ENCODE measurements at places on chromosomes 16 and 17.

GRCh38 chr16:26087091-26087490 lies 395.3 kb downstream of the HS3ST4 start:
- DNase-seq = no peak

DNA sequence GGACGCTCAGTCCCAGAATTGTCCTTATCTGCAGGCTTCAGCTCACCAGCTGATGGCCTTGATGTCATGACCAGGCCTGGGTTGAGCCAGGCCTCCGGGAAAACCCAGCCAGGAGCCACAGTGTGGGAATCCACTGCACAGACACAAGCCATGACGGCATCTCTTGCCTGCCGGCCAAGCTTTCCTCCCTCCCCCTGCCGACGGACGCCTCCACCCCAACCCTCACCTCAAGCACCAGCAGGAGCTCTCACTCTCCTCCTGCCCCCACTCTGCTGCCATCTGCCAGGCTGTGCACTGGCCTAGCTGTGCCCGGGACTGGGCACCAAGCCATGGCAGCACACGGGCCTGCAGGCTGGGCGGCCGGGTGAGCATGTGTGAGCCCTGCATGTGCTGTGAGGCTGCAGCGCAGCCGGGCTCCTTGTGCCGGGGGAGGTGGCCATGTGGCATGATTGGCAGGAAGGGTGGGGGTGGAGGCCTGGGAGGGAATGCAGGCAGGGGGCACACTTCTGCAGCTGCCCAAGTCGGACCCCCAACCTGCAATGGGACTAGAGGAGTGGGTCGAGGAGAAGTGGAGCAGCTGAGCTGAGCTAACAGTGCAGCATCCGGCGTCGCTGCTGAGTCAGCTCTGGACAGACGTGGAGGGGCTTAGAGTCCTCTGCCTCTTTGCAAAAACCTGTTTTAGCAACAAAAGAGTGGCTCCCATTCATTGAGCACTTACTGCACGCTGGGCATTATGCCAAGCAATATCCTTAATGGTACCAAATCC lies 268.5 kb downstream of the CBLN1 start:
- peak; percentile 98 for DNase-seq

DNA sequence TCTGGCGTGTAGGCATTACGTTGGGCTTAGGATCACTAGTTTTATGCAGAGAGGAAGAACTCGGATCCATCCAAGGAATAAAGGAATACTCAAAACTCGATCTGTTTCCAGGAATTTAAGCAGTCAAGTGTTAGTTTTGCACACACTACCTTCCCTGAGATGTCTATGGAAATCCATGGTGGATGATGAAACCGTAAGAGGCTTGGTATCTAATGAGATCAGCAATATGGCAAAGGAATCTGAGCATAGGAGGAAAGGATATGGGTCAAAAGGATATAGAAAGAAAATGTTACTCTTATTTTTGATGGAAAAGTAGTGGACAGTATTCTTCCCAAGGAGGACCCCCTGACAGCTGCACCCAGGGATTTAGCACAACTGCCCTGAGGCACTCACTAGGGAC lies 59.6 kb downstream of the SMG6 start:
- DNase-seq = no peak

GRCh38 chr17:9977180-9977575 lies 72.1 kb upstream of the RCVRN start:
- no peak for DNase-seq

- DNase-seq = no peak
Observed at GRCh38 chr17:18191236-18191667, 7.6 kb downstream of the ALKBH5 start.

GRCh38 chr17:39461926-39462569 lies 762 bp downstream of the CDK12 start:
- peak; percentile 9 for DNase-seq

GRCh38 chr16:52657924-52658323 lies 111.0 kb upstream of the TOX3 start:
- DNase-seq = no peak

DNA sequence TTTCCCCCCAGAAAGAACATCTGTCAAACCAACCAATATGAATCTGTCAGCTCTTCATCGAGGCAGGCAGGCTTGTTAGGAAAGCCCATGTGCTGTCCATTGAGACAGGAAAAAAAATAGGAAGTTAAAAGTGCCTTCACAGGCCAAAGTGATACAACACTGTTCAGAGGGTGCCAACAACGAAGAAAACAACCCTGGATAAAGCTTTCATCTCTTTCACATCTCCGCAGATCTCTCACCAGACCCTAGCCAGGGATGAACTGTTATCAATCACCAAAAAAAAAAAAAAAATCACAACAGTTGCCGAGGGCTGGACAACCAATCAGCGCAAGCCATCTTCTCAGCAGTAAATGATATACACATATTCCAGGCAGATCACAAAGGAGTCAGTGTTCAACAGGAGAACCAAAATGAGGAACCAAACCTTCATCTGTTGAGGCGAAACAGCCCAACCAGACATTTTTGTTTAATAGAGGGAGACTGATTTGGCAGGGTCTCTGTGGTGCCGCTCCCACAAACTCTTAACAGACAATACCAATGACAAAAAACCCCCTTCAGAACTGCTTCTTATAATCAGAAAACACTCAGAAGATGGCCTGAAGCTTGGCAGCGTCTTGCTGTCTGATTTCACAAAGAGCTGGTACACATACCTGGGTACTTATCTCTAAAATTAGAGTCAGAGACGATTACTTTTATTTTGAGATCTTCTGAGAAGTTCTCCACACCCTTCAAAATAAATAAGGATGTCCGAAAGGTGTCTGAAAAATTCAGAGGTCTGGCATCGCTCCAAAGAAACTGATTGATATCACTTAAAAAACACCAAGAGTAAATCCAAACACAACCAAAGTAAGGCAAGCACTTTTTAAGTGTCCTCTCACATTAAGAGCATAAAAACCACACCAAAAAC lies 1.8 kb downstream of the MAP3K14 start:
- no peak for DNase-seq

DNA sequence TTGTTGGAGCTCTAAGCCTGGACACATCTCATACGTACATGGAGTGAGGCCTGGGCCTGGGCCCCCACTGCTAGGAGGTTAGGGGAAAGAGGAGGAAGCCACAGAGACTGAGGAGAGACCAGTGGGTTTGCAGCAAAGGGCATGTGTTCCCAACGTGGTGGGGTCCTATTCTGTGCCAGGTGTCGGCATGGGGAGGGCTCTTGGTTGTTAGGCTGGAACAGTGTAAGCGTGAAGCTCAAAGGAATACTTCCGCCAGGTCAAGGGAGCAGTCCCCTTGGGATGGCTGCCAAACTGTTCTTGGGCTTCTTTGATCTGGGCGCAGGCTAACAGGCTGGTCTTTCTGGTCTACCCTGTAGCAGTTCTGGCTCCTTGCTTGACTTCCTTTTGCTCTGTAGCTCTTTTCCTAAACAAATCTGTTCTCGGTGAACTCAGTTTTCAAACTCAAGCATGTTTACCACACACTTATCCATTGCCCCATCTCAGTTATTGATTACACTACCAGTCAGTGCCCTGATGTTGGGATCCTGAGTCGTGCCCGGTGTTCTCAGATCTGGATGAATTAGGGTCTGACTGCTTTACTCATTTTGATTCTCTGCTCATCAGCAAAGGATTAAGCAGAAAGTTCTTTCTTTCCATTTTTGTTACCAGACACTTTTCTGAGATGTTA lies 36.4 kb downstream of the GPT2 start:
- no peak for DNase-seq

GRCh38 chr16:84487358-84487757 lies 17.1 kb downstream of the MEAK7 start:
- no peak for DNase-seq

DNA sequence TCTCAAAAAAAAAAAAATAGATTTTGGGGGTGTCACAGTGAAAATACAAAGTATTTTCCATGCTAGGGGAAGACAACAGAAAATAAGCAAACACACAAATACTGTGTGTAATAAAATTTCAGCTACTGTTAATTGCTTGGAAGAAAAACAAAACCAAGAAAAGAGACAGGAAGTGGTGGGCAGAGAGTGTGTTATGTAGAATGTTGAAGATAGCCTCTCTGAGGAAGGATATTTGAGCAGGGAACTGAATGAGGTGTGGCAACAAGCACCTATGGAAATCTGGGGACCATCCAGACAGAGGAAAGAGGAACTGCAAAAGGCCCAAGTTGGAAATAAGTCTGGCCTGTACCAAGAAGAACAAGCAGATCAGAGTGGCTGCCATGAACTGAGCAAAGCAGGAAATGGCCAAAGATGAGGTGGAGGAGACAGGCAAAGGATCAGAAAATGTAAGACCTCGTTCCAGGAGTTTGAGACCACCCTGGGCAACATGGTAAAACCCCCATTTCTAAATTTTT lies 7.8 kb upstream of the USP31 start:
- no peak for DNase-seq

GRCh38 chr16:72886346-72886974 lies 161.5 kb downstream of the ZFHX3 start:
- no peak for DNase-seq

DNA sequence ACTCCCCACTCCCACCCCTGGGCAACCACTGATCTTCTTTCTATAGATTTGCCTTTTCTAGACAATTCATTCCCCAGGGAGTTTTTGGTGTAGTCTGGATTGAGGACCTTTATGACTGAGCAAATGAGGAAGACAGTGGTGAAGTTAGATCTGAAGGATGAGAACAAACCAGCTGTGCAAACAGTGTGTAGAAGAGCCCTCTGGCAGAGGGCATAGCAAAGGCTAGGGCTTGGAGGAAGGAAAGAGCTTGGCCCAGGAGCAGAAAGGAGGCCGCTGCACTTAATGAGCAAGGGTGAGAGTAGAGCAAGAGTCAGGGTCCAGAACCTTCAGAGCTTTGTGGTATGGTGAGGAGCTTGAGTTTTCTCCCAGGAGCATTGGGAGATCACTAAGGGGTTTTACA lies 352.7 kb downstream of the CA10 start:
- no peak for DNase-seq

DNA sequence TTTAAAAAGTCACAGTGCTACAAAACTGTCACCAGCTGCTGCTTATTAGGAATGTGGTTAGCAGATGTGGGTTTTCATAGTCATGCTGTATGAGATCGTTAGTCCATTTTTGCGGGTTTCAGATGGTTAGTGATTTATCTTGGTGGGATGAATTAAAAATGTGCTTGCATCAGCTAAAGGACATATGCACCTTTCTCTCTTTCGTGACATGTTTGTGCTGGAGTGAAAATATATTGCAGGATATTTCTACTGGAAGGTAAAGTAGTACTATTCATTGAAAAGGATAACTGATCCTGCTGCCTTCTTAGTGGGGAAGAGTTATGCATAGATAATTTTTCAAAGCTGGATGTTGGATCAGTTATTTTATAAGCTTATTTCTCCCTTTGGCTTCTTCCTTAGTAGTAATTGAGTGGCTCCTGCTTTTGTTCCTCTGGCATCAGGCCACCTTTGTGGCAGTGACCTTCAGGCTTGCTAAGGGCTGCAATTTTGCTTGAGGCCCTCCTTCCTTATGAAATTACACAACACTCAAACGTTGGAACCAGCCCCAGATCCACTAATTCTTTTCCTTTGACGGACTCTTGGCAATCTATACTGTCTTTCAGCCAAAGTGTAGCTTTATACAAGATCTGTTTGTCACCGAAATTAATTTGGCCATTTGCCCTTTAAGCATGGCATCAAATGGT lies 7.5 kb upstream of the SNTB2 start:
- no peak for DNase-seq

GRCh38 chr17:30482555-30482954 lies 5.3 kb downstream of the GOSR1 start:
- no peak for DNase-seq

- DNase-seq = no peak
Observed at GRCh38 chr17:73647301-73647695, 3.1 kb upstream of the SDK2 start.

GRCh38 chr16:68147444-68147843 lies 62.3 kb downstream of the NFATC3 start:
- no peak for DNase-seq

DNA sequence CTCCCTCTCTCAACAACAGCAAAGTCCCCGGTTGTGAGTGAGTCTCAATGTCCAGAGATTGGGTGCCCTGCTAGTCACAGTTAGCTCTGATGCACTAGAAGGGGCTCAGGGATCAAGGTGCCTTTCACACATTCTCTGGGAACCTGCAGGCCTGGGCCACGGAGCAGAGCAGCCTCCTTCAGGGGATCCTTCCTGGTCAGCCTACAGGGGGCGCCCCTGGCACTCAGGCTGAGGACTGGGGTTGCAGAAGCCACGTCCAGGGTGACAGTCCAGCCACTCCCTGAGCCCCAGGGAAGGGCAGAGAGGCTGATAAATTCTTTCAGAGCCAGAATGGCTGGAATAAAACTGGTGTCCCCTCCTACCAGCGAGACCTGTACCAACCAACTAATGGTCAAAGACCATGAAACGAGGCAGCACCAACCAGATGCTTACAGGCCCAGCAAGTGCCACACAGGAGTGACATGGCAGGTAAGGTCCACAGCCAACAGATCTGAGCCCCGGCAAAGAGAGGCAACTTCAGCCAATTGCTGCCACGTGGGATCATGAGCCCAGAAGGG lies 43.5 kb downstream of the ST3GAL2 start:
- no peak for DNase-seq

DNA sequence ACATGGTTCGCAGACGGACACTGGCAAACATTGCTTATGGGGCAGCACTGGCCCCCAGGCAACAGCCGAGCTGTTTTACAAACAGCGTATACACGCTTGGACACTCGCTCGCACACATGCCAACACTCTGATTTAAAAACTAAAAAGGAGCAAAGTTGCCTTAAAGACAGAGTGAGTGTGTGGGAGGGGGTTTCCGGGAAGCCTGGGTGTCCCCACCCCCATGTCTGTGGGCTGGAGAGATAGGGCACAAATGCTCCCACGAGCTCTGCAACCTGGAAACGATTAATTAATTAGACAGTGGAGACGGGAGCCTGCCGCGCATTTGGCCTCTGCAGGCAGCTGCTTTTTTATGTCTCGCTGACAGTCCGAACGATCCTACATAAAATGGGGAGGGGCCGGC lies 107.9 kb upstream of the ZNF469 start:
- DNase-seq = no peak

DNA sequence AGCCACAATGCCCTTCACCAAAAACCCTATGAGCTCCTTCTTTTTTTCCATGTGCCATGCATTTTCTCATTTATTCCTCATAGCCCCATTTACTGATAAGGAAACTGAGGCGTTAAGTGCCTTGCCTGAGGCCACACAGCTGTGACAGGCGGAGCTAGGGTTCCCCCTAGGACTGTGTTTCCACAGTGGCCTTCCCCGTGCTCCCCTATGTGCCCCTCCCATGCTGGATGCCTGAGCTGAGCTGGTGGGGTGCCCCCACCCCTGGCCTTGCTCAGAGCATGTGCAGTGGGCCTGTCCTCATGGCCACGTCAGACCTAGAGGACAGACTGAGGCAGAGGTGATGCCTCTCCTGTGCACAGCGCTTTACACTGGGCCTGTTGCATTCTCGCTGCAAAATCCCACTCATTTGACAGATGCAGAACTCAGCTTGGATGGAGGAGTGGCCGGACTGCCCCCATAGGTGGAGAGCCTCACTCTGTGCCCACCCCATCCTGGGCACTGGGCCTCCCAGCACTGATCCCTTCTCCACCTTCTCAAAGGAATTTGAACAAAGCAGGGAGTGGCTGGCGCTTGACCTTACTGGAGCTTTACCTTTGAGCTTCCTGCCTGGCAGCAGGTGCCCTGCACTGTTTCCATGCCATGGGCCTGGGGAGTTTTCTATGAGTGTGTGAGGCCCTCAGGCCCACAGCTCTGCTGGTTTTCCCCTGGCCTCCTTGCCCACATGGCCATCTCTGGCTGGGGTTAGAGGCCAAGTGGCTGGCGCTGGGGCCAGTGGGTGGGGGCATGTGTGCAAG lies 2.6 kb downstream of the MAP2K3 start:
- DNase-seq = no peak
